ENCODE measurements at places on chromosomes 12 and 14. TPM values are rescaled to one million over a fixed set of nuclear protein-coding genes. Genes with fewer than 3 reads are reported as not detected.
A peak's percentile ranks its signal among the peaks of the same experiment; 100 is the strongest.

DNA sequence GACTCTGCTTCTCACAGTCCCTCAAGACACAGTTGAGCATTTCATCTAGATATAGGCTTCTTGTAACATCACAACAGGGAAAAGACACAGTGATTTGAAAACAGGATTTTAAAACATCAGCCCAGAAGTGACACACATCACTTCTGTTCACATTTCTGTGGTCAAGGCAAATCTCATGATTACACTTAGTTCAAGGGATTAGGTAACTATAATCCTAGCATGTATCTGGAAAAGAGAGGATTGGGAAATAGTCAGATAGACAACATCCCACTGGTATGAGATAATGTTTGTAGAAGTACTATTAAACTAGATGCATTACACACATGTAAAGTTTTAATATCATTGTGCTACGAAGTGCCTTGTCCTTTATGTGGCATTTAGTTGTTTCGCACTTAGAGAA, 252.6 kb upstream of the PRKD1 start:
- DNase-seq: no peak

GRCh38 chr12:56229082-56229481, 769 bp upstream of the SLC39A5 start:
- DNase-seq: no peak

- peak; percentile 26 for DNase-seq
Observed at GRCh38 chr12:71780237-71780822, 25.7 kb downstream of the RAB21 start.

DNA sequence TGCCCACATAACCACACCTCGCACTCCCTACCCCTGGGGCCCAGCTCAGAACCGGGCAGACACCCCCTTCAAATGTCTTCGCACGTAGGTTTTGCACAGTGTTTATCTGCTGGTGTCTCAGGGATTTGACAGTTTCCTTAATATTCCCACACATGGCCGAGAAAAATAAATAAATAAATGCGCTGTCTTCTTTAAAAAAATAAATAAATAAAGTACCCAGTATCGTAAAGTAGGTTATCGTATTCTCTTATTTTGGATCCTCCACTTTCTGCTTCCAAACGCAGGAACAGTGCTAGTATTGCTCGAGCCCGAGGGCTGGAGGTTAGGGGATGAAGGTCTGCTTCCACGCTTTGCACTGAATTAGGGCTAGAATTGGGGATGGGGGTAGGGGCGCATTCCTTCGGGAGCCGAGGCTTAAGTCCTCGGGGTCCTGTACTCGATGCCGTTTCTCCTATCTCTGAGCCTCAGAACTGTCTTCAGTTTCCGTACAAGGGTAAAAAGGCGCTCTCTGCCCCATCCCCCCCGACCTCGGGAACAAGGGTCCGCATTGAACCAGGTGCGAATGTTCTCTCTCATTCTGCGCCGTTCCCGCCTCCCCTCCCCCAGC, 710 bp upstream of the FOS start:
- no peak for DNase-seq

Gene THAP2
- total RNA-seq: 7.1 TPM

Gene VWF
- not detected for total RNA-seq

Gene RASAL1
- total RNA-seq: not detected

DNA sequence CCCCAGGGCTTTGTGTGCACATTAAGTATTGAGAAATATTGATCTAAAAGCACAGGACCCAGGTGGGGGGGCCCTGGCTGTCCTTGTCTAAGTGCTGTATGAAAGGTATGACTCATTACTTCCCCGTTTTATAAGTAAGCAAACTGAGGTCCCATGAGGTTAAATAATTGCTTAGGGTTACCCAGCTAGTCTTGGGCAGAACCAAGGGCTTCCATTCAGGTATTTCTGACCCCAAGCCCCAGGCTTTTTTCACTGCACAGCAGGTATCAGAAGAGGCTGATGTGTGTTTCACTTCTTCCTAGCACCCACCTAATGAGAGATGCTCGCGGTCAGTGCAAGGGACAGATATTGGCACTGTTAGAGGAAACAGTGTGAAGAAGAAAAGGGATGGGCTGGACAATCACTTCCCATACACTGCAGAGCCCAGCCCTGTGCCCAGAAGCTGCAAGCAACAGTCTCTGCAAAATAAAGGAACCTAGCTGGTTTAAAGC, 4.7 kb upstream of the TC2N start:
- DNase-seq: no peak

Gene PRH2
- not detected for total RNA-seq

GRCh38 chr12:28257411-28257810, 67.2 kb downstream of the CCDC91 start:
- DNase-seq: no peak

Gene SSPN
- total RNA-seq: 13.2 TPM

Gene LMNTD1
- not detected for total RNA-seq

DNA sequence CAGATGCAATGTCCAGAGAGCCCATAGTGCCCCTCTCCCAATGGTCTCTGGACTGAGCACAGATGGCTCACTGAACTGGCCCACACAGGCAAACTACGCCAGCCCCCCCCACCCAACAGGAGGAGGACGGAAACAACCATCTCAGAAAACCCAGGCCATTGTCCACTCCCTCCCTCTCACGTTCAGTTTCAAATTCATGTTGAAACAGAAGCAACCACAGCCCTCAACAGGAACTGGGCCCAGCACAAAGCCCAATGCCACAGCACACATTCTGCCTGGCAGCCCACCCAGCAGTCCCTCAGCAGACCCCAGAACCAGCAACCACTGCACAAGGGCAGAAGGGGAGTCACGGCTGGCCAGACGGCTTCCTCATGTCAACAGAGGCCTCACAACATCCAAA, 10.6 kb downstream of the CCDC88C start:
- DNase-seq: no peak

Gene ZFYVE21
- total RNA-seq: 37.0 TPM

All from RPMI7951 (cell line).